ENCODE measurements at places on chromosomes 16 and 17.

DNA sequence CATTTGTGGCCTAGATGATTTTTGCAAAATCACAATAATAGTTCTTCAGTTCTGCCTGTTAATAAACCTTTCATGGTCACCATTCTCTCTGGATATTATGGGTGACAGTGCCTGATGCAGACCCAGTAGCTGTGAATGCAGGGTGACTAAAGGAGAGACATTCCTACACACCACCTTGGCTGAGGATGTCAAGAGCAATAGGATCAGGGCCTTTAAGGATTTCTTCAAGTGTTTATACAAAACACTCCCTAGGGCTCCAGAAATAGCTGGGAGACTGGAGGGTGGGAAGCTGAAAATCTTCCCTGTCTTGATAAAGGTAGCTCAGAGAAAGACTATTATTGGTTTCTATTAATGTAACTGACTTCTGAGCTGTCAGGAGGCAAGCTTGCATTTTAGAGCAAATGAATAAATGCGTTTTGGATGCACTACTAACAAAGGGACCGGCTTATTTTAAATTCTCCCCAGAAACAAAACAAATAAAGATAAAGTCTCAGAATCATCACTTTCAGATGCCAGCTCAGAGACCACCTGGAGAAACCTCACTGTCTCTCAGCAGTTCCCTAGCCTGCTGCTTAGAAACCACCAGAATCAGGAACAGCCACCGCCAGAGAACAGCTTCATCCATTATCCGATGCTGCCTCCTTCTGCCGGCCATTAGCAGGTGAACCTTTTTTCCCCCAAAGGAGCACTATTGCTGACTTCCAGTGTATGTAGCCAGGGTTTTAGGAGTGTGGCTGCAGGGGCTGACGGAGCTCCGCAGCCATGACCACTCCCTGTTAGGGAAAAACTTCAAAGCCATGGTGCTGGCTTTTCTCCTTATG lies 171.4 kb upstream of the DYNLRB2 start:
- DNase-seq: no peak

GRCh38 chr16:85029981-85030401 lies 2.4 kb downstream of the KIAA0513 start:
- no peak for DNase-seq

DNA sequence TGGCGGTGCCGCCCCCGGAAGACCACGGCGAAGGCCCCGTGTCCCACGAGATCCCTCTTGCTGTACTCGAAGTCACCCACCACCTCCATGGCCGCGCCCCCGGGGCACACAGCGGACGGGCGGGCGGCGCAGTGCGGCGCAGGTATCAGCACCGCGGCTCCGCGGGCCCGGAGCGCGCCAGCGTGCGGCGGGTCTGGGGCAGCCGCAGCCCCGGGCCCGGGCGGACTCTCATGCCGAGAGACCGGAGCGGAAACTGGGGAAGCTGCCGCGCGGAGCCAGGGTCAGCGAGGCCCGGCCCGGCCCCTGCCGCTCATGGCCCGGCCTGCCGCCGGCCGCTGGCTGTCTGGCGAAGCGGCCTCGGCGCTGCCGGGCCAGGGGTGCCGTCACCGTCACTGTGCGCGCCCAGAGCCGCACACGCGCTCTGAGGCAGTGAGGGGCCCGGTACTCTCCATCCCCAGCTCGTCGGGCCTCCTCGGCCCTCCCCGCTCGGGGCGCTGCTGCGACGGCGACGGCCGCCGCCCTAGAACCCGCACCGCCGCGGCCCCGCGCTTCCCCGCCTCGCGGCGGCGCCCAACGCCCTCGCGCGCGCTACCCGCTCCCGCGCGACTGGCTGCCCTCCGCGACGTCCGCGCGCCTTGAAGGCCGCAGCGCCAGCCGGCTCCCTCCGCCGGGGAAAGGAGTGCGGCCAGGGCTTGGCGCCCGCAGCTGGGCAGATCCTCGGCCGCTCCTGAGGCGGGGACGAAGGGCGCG lies at the start of gene ULK2:
ULK2 (minus strand) TSS at position 608 of the 750 bp plus-strand sequence; CDS start at position 89, 519 bp downstream.
- DNase-seq: peak; percentile 65

GRCh38 chr17:58944166-58944565 lies 162.5 kb downstream of the TRIM37 start:
- no peak for DNase-seq

DNA sequence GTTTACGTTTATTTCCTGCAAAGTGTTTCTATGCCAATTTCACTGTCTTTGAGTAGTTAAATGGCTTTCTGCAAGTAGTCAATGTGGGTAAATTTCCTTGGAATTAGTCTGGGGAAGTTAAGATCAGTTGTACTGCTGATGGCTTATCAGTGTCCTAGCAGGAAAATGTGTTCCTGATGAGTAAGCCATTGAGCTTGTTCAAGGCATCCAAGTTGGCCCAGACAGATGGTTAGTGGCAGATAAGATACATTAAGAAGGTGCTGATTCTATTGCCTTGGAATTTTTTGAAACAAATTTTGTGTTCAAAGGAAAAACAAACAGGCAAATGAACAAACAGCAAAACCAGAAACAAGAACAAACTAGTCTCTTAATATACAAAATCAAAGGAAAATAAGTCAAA lies 258.4 kb downstream of the MAP2K6 start:
- DNase-seq: no peak

- DNase-seq: peak; percentile 67
These were observed 504 bp downstream of the MAZ start for GRCh38 chr16:29806641-29807425.

DNA sequence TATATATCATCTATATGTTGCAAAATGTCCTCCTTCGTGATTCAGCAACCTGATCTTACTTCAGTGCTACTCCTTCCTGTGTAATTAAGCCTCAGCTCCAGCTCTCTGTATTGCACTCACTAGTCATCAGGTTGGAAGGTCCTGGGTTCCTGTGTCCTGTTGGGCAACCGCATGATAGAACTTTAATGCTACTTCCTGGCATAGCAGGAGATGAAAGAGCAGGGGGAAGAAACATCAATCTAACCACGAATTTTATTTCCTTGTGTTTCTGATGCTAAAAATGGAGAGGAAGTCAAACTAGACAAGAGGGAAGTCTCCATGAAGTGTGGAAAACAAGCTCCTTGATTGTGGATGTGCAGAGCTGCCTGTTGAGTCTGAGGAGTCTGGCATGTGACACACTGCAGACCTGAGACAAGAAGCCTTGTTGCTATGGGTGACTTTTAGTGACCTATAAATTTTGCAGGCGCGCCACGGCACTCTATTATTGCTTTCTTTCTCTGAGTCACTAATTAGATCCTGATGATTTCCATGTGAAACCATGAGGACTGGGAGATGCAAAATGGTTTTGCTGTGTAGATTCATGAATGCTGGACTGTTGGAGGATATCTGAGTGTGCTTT lies 25.6 kb downstream of the IGSF6 start:
- no peak for DNase-seq

DNA sequence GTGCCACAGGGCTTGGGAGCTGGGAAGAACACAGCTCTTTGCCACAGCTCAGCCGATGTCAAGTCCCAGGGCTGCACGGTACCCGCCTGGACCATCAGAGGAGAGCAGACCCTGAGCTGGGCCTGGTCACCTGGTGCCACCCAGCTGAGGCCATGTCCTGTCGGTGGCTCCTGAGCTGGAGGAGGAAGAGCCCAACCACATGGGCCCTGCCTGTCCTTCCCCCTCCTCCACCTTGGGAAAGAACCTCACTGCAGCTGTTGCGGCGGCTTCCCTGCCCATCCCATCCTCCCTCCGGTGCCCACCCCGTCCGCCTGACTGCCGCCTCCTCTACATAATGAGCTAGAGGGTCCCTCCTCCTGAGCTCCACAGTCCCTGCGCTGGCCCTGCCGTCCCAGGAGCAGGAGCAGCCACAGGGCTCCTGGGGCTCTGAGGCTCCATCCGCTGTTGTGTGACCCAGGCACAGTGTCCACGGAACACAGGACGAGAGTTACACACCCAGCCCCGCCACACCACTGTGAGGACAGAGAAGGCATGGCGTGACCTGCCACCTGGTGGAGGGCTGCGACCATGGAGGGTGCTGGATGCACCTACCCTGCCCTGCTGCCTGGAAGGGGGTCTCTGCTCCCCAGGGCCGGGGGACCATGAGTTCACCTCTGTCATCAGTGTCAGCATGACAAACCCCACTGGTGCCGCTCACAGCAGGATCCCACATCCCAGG lies 21.4 kb upstream of the CHMP6 start:
- no peak for DNase-seq

- no peak for DNase-seq
These were observed 20.9 kb upstream of the FASN start for GRCh38 chr17:82118815-82119380.

GRCh38 chr16:56793492-56793891 lies 63.6 kb downstream of the NUP93 start:
- no peak for DNase-seq

DNA sequence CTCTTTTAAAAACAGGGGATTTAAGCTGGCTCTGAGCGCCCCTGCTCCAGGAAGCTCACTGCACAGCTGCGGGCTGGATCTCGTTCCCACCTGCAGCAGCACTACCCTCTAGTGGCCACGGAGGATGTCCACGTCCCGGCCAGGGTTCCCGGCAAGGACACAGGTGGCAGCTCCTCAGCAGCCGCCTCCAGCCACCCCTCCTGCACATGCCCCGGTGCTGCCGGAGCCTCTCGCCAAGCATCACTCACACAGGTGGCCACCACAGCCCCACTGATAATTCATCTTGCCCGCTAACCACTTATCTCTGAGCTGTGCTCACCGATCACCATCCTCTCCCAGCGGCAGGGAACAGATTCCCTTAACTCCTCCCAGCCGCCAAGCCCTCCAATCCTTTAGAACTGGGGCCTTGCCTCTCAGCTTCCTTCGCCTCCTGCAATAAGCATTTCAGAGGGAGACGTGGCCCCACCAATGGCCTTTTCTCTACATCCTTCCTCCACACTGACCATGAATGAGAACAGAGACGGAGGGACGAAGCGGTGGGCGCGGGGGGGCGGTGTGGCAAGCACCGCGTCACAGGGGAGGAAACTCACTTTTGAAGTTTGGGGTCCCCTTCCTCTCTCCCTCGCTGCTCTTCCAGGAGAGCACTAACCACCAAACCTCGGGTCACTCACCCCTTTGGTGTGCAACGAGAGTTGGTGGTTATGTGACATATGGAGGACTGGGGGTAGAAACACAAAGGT lies 222.1 kb downstream of the RBFOX3 start:
- no peak for DNase-seq

- DNase-seq: no peak
These were observed 3.2 kb downstream of the HS3ST3A1 start for GRCh38 chr17:13598353-13599167.

Data from activated CD4-positive, CD25-positive, alpha-beta regulatory T cell treated with anti-CD3 and anti-CD28 coated beads, Interleukin-2, amount 50 U/mL, for 72 hours (primary cell).